ENCODE measurements at places on chromosomes 6 and 20. TPM values are rescaled to one million over a fixed set of nuclear protein-coding genes. Genes with fewer than 3 reads are reported as not detected.

Gene UFL1
- total RNA-seq = 34.9 TPM

Gene PAX1
- total RNA-seq = not detected

Gene TGM2
- 0.16 TPM for total RNA-seq

Gene DLK2
- 0.30 TPM for total RNA-seq

Gene SALL4
- total RNA-seq = 0.46 TPM

Data from naive thymus-derived CD4-positive, alpha-beta T cell (primary cell).